Choroid plexus epithelial cell (primary cell): ENCODE measurements at places on chromosomes 3 and 15.

- no peak for DNase-seq
These were observed 146.8 kb downstream of the ADAMTS17 start for GRCh38 chr15:100194996-100195395.

GRCh38 chr3:188160751-188161150 lies 6.8 kb downstream of the LPP start:
- no peak for DNase-seq

DNA sequence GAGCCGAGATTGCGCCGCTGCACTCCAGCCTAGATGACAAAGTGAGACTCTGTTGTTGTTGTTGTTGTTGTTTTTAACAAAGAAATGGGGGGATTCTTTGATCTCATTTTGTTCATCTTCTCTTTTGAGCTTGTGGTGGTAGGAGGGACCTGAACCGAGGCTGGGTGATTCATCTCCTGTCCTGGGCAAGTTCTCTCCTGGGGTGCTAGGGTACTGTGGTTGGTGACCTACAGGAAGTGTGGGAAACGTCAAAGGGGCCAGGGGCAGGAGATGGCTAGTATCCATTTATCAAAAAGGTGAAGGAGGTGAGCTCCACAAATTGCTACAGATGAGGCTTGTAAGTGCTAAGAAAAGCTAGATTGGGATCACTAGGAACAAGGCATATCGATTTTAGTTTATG lies 14.3 kb downstream of the PPCDC start:
- peak; percentile 58 for DNase-seq

- DNase-seq = no peak
These were observed 297.9 kb downstream of the EDEM1 start for GRCh38 chr3:5485427-5485826.

GRCh38 chr3:170599091-170599490 lies 13.2 kb upstream of the SLC7A14 start:
- DNase-seq = no peak

DNA sequence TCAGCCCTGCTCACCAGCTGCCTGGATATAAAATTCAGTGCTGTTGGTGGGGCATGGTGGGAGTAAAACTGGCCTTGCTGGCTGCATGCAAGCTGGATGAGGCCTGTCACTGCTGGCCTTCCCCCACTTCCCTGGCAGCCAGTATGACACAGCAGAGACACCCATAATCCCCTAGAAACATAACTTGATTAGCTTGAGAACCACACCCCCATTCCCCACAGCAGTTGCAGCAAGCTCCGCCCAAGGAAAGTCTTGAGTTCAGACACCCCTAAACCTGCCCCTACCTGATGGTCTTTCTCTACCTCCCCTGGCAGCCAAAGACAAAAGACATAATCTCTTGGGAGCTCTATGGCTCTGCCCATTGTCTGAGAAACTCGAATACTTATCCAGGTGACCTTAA lies 405.1 kb upstream of the NECTIN3 start:
- no peak for DNase-seq

- DNase-seq = no peak
These were observed 101.2 kb downstream of the VGLL4 start for GRCh38 chr3:11542551-11542950.

DNA sequence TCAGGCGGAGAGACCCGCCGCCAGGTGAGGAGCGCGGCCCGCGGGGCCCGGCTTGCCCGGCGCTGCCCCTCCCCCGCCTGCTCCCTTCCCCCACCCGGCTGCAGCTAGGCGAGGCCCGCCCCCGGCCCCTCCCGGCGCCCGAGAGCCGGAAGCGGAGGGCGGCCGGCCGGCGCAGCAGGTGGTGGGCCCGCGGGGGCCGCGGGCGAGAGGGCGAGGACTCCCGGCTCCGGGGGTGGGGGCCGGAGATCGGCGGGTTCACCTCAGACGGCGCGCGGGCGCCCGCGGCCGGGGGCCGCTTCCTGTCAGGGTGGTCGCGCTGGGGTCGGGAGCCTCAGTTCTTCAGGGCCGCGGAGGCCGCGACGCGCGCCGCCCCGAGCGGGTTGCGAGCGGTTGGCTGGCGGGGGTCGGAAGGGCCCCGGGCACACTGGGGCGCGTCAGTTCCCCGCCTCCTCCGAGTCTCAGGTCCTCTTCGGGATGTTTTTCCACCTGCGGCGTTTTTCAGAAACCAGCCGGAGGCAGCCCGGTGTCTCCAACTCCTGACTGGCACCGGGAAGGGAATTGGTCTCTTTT lies 395 bp downstream of the ZFAND6 start:
- DNase-seq = peak; percentile 33

DNA sequence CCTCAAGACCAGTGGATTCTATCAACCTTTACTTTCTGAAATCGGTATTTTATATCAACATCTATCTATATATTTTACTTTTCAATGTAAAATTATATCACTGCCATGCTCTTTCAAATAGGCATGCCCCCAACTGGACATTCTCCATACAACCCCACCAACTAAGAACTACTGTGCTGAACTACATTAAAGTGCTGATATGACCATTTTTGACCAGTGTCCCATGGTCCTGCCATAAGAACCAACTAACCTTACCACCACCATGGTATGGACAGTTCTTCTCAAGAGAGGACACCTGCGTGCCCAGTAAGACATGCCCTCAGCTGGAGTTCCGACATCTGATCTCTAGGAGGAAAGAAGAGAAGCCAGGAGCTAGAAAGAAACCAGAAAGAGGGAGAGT lies 15.6 kb downstream of the POMGNT2 start:
- no peak for DNase-seq

- no peak for DNase-seq
These were observed 12.0 kb upstream of the ATP1B3 start for GRCh38 chr3:141864281-141864970.

GRCh38 chr3:13150624-13151023 lies 77.4 kb upstream of the IQSEC1 start:
- DNase-seq = no peak

GRCh38 chr3:17915341-17915740 lies 172.9 kb upstream of the TBC1D5 start:
- no peak for DNase-seq

GRCh38 chr3:156668073-156668763 lies 6.2 kb upstream of the TIPARP start:
- DNase-seq = peak; percentile 66

DNA sequence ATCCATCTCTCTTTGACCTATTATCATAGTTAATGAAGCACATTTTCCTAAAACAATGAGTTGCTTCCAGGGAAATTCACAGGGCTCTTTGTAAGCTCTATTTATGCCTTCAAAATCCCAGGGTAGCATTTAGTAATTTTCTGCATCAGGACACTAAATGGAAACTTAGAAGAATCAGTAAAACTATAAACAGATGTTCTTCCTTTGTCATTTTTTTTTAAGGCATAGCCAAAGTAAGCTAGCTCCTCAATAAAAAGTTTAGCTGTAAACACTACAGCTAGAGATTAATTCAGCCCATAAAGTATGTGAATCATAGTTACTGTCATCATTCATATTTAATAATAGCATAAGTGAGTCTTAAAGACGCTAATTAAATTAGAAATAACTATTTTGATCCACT lies 79.3 kb downstream of the RPL22L1 start:
- DNase-seq = no peak

- DNase-seq = no peak
These were observed 368.9 kb upstream of the ONECUT1 start for GRCh38 chr15:53158995-53159394.

DNA sequence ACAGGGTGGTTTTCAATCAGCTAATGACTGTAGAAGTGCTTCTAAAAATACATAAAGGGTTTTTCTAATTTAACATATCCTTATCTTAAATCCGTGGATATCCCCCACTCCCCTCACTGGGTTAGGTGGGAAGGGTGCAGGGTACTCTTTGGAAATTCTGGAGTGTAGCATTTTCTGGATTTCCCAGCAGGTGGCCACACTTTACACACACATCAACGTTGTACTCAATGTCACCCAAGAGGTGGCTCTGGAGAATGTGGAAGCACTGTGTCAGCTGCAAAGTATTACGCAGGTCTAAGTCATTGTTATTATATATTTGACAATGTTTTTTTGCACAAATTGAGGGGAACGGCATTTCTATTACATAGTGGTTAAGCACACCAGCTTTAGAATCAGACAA lies 168.8 kb downstream of the CHDH start:
- no peak for DNase-seq

DNA sequence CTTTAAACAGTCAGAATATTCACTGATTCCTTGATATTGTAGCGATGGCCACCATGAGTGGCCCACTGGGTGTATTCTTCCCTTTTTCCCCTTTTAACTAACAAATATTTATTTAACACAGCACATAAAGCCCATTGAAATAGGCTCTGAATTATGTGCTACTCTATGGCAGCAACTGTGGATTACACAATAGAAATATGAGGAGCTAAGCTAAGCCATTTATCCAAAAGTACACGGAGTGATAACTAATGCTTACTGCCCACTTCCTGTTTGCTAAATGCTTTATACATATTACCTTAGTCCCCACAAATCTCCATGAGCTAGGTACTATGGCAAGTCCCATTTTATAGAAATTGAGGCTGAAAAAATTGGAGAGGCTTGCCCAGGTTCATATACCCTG lies 17.9 kb downstream of the ILDR1 start:
- DNase-seq = peak; percentile 41

GRCh38 chr15:38740206-38740605 lies 175.6 kb upstream of the RASGRP1 start:
- no peak for DNase-seq

DNA sequence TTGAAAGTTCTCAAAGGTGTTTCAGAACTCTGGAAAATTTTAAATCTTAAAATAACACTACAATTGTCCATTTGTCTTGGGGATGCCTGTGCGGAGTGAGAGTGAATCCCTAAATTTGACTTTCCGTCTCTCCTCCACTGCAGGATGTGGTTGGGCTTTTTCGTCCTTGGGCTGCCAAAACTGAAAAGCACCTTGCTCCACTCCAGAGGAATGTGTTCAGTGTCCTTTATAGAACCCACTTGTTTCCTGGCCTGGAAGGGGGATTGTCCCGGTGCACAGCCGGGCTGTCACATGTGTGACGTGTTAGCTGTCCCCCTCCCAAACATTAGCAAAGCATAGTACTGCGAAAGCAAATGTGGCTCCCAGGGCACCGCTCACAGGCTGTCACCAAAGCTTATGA lies 69.6 kb upstream of the ATP10A start:
- DNase-seq = no peak

DNA sequence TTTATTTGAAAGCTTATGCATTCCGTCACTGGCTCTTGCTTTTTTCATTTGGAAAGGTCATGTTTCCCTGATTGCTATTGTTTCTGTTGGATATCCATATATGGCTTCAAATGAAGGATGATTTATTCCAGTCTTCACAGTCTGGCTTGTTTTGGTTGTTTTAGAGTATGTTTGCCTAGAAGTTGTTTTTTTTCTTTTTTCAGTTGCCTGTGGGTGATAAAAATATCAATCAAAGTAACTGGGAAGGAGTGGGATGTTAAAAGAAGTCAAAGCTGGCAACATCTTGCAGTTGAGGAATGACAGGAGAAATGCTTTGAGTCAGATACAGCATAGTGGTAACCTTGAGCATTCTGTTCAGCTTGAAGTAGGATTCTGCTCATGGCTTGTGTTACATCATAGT lies 610.5 kb downstream of the PLOD2 start:
- no peak for DNase-seq
